ENCODE measurements at places on chromosomes 11 and 22. TPM values are rescaled to one million over a fixed set of nuclear protein-coding genes. Genes with fewer than 3 reads are reported as not detected.

NAALADL1 gene
- not detected for total RNA-seq

OTOG gene
- not detected for total RNA-seq

DNA sequence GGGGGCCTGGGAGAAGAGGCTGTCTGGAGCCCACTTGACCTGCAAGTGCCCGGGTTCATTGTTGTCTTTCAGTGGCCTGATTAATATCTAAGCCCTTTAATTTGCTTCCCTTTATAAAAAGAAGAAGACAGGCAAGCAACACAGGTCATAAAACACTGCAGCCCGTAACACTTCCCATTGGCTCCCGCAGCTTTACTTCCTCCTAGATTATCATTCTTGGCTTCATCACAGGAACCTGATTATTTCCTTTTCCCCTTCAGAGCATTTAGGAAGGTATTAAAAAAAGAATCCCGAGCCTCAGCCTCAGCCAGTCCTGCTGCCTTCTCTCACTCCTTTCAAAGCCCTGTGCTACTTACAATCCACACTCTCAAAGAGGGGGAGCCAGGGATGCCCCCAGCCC, 183.2 kb downstream of the GRIK4 start:
- H3K36me3 ChIP-seq = no peaks in the 10 kb centered on the region
- no peaks in the 10 kb centered on the region for H3K4me1 ChIP-seq
- no peak overlapping the region for H3K27ac ChIP-seq
- no peak for DNase-seq

SLC22A6 gene
- not detected for total RNA-seq

PNPLA2 gene
- total RNA-seq = 112 TPM

OR52E1 gene
- not detected for total RNA-seq

DNA sequence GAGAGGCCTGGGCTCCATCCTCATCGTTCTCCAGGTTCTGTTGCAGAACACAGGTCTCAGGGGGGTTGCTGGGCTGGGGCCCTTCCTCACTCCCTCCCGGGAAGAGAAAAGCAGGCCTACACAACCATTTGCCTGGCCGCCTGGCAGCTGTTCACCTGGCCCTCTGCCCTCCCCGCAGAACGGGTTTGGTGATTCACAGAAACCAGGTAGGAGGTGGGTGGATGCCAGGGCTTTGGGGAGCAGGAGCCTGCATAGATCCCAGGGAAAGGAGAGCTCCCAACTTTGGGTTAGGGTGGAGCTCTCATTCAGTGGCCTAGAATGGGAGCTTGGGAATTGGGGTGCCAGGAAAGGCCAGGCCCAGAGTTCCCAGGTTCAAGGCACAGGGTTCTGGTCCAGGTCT, 995 bp downstream of the TMEM134 start:
- DNase-seq = peak; percentile 88
- peaks cover 20% of the 10 kb centered on the region for H3K4me1 ChIP-seq
- H3K27me3 ChIP-seq = no peaks in the 10 kb centered on the region
- peak overlapping the region; percentile 79 for H3K27ac ChIP-seq
- peak overlapping the region; percentile 95 for H3K4me3 ChIP-seq

DNA sequence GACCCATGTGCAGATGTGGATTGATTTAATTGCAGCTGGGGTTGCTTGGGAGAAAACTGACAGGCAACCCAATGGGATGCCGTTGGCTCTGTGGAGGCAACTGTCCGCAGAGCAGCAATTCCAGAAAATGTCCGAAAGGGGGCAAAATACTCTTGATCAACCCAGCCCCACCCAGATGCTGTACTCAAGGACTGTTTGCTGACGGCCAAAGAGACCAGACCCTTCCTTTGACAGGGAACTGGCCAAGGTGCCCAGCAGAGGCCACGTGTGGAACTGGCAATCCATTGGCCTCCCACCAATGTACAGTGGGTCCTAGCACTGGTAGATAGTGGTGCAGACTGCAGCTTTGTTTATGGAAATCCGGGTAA, 29.7 kb upstream of the KCNA4 start:
- no peak for DNase-seq
- H3K27me3 ChIP-seq = no peaks in the 10 kb centered on the region
- no peak overlapping the region for H3K4me3 ChIP-seq
- H3K36me3 ChIP-seq = no peaks in the 10 kb centered on the region
- no peak overlapping the region for H3K27ac ChIP-seq
- H3K4me1 ChIP-seq = no peaks in the 10 kb centered on the region

ANO5 gene
- total RNA-seq = not detected

OR52I1 gene
- total RNA-seq = not detected

BATF2 gene
- total RNA-seq = 1.3 TPM

DNA sequence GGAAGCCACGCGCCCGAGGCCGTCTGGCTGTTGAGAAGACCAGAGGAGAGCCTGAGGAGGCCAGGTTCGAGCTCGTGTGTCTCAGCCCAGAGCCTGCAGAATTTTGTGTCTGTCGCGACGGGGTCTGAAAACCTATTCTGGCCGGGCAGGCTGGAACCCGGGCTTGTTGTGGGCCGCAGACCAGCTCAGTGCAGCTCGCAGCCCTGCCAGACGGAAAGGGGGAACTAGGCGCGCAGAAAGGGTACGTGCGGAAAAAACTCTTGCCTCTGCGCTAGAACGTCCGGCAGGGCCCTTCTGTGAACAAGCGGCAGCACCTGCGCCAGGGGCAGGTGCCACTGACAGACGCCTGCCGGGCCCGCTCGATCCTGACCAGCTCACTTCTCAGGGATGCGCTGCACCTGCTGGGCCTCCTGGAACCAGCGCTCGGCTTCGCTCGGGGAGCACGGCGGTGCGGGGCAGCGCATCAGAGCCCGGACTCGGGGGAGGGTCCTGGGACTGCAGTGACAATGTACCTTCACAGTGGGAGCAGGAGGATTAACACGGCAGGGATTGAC, 409.3 kb downstream of the BRD1 start:
- H3K4me3 ChIP-seq = no peak overlapping the region
- H3K27me3 ChIP-seq = no peaks in the 10 kb centered on the region

DNA sequence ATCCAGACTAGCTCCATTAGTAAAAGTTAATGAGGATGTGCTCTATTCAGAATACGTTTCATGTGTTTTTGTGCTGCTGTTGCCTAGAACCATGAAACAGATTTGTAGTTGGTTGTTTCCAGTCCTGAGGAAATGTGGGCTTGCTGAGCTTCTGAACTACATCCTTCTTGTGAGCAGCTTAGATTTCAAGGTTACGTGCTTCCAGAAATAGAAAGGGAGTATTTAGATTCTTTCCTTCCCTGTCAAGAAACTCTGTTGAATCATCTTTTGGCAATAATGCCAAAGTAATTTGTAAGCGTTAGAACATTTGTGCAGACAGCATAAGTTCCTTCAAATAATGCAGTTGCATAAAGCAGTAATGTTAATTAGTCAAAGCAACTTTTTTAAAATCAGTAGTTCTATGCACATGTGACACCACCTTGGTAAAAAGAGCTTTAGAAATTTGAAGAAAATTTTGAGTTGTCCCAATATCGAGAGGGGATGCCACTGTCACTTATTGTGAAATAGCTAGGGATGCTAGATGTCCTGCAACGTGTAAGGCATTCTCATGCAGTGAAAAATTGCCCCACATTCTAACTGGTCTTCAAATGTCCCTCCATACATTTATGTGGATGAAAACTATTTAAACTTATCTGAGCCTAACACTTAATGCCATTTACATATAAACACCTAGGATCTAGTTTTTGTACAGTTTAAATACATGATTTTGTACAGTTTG, 169.6 kb downstream of the ETS1 start:
- H3K36me3 ChIP-seq = no peaks in the 10 kb centered on the region
- DNase-seq = peak; percentile 54
- no peak overlapping the region for H3K4me3 ChIP-seq
- peaks cover 9% of the 10 kb centered on the region for H3K4me1 ChIP-seq
- H3K27ac ChIP-seq = no peak overlapping the region
- H3K27me3 ChIP-seq = no peaks in the 10 kb centered on the region

TTC12 gene
- total RNA-seq = 41.3 TPM

GRCh38 chr11:105935791-105936190, 86.2 kb downstream of the MSANTD4 start:
- H3K36me3 ChIP-seq = no peaks in the 10 kb centered on the region
- H3K27me3 ChIP-seq = no peaks in the 10 kb centered on the region
- no peak overlapping the region for H3K4me3 ChIP-seq
- H3K27ac ChIP-seq = peak overlapping the region; percentile 33

GRCh38 chr22:27982630-27983180, 63.6 kb upstream of the PITPNB start:
- no peak overlapping the region for H3K27ac ChIP-seq
- no peaks in the 10 kb centered on the region for H3K27me3 ChIP-seq
- no peaks in the 10 kb centered on the region for H3K4me1 ChIP-seq
- no peaks in the 10 kb centered on the region for H3K36me3 ChIP-seq
- DNase-seq = no peak

DNA sequence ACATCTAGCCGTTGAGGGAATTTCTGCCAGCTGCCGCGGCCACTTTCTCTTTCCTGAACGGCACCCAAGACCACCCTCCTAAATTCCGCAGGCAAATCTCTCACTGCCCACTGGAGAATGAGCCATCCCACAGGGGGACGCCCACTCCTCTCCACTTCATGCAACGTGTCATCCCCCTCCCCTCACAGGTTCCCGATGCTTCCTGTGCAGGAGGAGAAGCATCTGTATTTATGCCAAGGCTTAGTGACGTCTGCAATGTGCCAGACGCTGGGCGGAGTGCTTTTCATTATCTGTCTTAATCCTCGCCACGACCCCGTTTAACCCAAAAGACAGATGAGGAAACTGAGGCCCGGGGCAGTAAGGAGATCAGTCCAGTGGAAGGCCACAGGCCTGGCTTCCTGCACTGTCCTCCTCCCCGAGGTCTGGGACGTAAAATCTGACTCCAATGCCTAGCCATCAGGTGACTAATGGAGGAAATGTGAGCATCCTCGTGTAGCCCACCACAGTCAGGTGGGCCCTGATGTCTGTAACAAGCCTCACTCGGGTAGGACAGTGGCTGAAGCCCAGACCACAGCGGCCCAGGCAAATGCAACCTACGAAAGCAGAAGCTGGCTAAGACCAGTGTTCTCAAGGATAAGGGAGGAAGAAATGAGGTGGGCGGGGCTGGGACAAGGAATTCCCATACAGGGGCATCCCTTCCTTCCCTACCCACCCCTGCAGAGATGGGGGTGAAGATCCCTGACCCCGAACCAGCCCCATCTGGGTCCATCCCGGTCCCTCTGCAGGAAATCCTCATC, 23.1 kb downstream of the MN1 start:
- H3K36me3 ChIP-seq = no peaks in the 10 kb centered on the region
- H3K4me1 ChIP-seq = peaks cover 8% of the 10 kb centered on the region
- no peaks in the 10 kb centered on the region for H3K27me3 ChIP-seq
- H3K4me3 ChIP-seq = no peak overlapping the region
- no peak overlapping the region for H3K27ac ChIP-seq

DNA sequence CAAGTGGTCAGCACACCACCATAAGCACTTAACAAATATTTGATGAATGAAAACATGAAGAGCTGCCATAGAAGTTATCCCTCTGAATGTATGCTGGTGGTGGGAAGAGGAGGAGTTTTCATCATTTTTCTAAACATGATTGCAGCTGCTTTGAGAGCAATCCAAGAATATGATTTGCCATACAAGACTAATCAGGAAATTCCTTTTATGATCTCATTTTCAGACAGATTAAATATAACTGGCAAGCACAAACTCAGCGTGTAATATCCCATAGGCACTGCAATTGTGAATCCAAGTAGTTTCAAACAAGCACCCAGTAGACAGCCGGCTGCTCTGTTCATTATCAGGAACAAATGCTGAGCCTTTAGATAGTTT, 505.7 kb upstream of the LUZP2 start:
- H3K4me1 ChIP-seq = peaks cover 20% of the 10 kb centered on the region
- no peak overlapping the region for H3K4me3 ChIP-seq
- DNase-seq = no peak
- no peaks in the 10 kb centered on the region for H3K36me3 ChIP-seq
- H3K27me3 ChIP-seq = no peaks in the 10 kb centered on the region

DNA sequence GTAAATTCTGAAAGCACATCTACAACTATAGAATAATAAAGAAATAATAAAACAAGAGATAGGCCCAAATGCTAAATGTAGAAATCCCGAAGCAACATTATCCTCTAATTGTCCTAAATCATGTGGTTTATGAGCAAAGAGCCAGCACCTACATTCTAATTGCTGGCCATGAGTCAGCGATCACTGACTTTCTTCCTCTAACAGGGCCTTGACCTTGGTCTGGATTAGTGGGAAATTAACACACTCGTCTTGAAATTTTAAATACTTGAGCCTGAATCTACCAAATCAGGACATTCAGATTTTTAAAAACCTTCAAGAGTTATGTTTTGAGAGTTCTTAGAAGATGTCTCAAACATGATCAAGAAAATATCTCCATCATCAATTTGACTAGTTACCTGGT, 727.6 kb downstream of the METTL15 start:
- peaks cover 41% of the 10 kb centered on the region for H3K4me1 ChIP-seq
- no peaks in the 10 kb centered on the region for H3K27me3 ChIP-seq
- H3K27ac ChIP-seq = peak overlapping the region; percentile 90
- H3K4me3 ChIP-seq = peak overlapping the region; percentile 50
- DNase-seq = peak; percentile 68

FTH1 gene
- total RNA-seq = 8,367 TPM

MS4A5 gene
- total RNA-seq = not detected
